ENCODE measurements at places on chromosomes 3 and 15.
A peak's percentile ranks its signal among the peaks of the same experiment; 100 is the strongest.

DNA sequence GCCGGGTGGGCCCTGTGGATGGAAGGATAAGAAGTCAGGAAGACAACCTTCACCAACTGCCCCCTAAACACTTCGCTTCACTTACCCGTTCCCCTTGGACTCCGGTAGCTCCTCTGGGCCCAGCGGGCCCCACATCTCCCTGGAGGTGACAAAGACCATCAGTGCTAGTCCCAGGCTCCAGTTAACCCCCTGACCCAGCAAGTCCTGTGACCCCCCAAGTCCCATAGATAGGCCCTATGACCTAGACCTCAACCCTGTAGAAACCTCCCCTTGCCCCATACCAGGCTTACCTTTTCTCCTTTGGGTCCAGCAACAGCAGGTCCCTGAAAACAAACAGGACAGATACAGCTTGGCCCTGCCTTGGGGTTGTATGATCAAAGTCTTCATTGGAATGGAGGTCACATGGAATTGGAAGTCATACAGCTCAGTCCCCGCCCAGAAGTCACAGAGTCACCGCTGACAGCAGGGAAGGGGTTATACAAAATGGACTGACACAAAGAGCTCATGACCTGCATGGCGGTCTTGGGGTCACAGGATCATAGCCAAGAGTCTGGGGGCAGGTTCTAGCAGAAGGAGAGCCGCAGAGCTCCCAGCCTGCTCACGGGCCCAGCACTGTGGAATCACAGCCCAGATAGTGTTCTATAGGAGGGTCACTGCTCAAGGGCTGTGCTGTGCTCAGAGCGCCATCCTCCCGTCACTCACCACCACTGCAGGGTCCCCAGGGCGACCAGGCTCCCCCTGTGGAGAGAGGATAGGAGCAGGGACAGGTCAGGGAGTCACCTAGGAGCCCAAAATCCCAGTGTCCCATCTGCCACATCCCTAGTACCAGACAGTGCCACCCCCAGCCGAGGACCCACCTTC lies 13.3 kb downstream of the COL7A1 start:
- DNase-seq: no peak

DNA sequence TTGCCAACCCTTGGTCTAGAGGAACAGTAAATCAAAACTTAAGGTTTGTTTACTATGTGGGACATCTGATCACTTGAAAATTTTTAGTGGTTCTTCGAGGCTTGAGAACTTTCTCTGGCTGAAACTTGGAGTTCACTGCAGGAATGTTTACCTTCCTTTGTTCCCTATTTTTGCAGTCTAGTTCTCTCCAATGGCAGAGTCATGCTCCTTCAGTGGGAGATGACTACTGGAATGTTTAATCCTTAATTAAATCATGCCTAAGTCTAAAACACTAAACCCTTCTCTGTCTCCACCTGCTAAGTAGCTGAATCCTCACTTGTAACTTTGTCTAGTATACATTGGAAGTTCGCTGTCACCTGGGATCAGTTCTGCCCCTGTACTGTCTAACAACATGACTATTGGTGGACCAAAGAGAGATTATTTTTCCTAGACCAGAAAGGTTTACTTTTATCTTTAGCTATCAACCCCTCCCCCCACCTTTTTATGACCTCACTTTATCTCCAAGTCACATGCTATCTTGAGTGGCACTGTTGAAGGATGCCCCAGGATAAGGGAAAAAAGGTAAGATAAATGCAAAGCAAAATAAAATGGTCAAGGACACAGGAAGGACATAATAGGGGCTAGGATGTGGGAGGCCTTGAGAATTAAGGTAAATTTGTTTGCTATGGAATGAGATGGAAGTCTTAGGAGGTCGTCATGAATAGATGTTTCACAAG lies 1.2 kb upstream of the ZNF609 start:
- no peak for DNase-seq

- DNase-seq: no peak
Measured at GRCh38 chr15:44883199-44883877, 73.1 kb upstream of the TERB2 start.

DNA sequence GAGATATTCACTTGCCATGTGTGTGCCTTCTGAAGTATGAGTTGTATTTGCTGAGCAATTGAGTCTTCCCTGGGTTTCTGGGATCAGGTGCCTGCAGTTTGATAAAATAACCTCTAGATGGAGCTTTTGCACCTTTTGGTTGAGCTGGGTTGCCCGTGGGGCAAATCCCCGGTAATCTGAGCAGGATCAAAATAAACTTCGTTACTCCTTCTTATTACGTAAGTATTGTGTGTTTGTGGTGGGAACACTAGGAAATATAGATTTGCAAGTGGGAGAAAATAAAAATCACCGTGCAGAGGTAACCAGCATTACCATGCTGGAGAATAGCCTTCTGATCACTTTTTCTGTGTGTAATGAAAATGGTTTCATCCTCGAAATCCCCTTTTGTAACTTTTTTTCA lies 277.4 kb upstream of the NR2E3 start:
- DNase-seq: no peak

GRCh38 chr3:129663930-129664646 lies 57.6 kb upstream of the PLXND1 start:
- DNase-seq: no peak

GRCh38 chr15:58212909-58213526 lies 74.8 kb downstream of the AQP9 start:
- DNase-seq: no peak

DNA sequence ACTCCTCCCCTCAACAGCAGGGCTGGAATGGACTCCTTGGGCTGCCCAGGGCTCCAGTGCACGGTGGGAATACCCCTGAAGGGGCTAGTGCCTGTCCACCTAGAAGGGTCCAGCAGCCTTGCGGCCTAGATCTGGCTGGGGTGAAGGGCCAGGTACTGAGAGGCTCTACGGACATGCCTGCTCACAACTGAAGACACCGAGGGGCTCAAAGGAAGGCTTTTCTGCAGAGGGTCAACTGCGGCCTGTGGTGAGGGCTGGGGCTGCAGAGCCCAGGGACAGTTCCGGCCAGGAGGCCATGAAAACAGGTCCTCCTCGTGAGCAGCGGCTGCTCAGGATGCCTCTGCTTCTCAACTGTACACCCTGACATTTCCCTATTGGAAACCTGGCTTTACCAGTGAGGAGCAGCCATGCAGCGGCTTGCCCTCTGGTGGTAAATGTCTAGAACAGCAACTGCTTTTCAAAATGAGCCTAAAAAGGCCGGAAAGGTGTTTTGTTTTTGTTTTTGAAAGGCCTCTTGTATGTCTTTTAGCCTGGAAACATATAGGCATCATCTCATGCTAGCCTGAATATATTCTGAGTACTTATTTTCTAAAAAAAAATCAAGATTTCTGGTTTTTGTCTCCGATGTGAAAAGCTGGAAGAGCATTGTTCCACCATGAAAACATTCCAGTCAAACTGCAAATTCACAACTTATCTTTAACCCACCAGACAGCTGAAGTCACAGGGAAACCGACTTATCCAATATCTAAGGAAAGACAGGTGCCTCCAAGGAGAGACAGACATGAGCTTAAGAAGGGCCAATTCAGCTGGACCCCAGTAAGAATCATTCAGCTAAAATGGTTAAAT lies 163.4 kb downstream of the KLF13 start:
- peak; percentile 20 for DNase-seq

DNA sequence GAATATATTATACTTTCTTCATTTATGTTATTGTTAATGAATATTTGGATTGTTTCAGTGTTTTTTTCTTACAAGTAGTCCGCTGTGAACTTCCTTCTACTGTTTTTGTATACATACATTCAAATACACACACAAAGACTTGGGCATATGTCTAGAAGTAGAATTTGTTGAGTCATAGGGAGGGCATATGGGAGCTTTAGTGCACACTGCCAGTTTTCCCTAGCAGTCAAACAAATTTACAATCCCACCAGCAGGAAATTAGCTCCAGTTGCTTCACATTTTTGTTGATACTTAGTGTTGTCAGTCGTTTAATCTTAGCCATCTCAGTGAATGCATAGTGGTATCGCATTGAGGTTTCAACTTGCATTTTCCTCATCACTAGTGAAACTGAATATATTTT lies 492.3 kb downstream of the DIPK2A start:
- DNase-seq: no peak

- DNase-seq: no peak
Measured at GRCh38 chr3:195198426-195199346, 72.3 kb downstream of the XXYLT1 start.

GRCh38 chr3:59935025-59935424 lies 885.2 kb upstream of the CFAP20DC start:
- no peak for DNase-seq

- DNase-seq: no peak
Measured at GRCh38 chr3:128360705-128361271, 105.9 kb downstream of the DNAJB8 start.

- no peak for DNase-seq
Measured at GRCh38 chr3:139136469-139137202, 91.9 kb upstream of the PRR23C start.

DNA sequence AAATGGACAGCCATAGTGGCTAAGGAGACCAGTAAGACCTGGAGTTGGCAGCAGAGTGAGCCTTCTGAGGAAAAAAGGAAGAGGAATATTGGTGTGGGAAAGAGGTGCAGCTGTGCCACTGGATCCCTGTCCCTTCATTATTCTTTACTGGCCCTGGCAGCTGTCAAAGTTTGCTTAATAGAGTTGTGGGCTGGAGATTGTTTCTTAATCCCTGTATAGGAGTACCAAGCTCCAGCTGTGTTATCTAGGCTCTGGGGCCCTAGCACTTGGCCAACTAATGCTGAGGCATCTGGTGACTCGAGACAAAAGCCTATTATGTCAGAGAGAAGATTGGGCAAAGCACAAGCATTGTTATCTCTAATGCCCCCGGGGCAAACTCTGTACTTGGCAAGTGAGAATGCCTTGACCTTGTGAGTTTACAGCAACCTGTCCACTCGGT lies 61.4 kb downstream of the ZNF609 start:
- no peak for DNase-seq

DNA sequence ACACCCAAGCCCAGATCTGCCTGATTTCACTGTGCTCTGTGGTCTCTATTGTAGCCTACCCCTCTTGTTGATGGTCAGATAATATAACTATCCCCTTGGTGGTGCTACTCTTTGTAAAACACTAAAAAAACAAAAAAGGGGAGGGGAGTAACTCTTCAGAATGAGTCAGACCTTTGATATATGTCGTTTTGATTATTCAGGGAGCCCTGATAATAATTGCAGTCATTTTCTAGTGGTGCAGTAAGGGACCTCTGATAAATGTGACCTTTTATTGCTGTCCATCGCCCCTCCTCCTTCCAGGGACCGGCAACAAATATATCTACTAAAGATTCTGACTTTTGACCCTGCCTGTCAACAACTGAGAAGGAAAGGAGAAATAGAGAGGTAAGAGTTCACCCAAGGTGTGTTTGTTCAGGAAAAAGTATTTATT lies 45.1 kb upstream of the MAGI1 start:
- DNase-seq: no peak

- DNase-seq: no peak
Measured at GRCh38 chr3:34218706-34219385, 420.4 kb downstream of the PDCD6IP start.

- no peak for DNase-seq
Measured at GRCh38 chr3:141996437-141996836, 120.0 kb downstream of the ATP1B3 start.

DNA sequence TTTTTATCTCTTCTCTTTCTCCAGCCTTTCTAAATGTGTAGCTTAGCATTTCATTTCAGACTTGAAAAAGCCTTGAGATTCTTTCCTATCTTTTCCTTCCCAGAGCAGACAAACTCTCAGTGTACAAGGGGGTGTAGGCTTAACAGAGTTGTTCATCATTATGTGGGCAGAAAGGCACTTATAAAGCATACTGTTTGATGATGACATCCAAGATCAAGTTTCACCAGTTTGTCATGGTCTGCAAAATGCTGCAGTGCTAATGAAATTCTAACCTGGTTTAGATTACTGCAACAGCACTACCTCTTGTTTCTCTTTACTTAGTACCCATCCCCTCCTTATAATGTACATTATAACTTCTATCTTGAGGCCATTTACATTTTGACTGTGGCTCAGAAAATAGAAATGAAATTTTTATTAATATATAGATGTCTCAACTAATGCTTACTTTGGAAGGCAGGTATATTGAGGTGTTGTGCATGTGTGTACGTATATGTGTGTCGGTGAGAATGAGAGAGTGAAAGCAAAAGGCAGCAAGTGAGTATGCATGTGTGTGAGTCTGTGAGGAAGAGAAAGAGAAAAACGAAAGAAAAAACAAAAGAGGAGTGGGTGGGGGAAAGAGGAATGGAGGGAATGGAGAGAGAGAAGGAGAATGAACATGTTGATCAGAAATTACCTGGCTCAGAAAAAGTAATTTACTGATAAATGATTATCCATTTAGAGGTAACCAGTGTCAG lies 1043.6 kb downstream of the TUSC7 start:
- no peak for DNase-seq

DNA sequence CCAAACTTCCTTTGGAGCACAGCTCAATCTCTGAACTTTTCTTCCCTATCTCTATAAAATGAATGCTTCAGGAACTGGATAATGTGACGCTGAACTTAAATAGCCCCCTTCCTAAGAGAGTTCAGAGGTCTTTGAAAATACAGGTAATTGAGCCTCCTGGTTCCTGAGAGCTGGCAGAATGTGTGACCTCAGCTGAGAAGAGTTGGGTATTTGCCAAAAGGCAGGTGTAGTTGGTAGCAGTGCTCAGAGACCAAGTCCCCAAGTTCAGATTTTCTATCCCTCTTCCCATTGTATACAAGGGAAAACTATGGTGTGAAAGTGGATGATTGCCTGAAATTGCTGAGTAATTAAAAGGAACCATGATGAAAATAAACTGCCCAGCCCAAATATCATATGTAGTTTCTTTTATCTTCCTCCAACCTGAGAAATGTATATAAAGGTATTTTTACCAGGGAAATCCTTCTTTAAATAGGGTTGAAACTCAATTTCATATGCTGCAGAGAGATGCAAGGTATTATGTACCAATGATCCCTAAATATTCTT lies 154.6 kb upstream of the ICE2 start:
- DNase-seq: no peak

- DNase-seq: no peak
Measured at GRCh38 chr15:51190424-51191068, 95.8 kb upstream of the TNFAIP8L3 start.

DNA sequence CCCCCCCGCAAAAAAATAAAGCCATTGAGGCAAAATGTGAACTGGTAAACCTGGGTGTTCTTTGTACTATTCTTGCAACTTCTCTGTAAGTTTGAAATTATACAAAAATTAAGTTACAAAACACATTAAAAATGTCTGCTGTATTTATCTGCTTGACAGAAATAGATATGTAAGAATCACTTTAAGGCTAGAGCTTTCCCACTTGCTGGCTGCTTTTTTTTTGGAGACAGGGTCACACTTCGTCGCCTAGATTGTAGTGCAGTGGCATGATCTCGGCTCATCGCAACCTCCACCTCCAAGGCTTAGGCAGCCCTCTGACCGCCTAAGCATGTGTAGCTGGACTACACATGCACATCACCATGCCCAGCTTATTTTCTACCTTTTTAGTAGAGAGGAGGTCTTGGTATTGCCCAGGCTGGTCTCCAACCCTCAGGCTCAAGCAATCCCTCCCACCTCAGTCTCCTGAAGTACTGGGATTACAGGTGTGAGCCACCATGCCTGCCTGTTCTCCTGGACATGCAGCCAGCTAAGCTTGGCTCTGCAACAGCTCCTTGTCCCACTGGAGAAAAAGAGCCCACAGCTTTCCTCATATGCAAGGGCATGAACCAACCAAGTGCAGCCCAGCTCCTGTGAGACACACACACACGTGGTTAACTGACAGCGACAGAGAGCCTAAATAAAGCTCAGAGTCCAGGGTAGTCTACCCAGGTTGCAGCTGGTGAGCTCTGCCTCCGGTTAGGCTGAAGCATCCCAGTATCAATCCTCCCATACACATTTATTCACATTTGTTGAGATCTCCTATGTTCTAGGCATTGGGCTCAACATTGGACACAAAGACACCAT lies 4.5 kb downstream of the RPS17 start:
- no peak for DNase-seq

All from T-helper 2 cell (primary cell).